Glutamatergic neuron (in vitro differentiated cells): ENCODE measurements at places on chromosomes 13 and 19.

DNA sequence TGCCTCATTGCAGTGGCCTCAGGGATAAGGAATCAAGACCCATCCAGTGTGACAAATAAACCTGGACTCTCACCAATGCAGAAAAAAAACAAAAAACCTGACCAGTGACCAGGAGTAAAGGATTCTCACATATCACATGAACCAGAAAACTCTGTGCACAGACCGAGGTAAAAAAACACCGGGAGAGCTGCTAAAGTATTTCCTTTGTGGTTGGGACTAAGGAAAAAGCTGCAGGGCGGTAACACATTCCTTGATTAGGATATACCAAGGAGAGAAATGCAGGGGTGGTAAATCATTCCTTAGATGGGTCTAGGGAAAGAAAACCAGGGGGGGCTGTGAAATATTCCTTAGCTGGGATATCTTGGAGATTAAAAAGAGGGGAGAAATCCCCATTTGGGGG lies 64.8 kb upstream of the ZNF85 start:
- no peak for DNase-seq

DNA sequence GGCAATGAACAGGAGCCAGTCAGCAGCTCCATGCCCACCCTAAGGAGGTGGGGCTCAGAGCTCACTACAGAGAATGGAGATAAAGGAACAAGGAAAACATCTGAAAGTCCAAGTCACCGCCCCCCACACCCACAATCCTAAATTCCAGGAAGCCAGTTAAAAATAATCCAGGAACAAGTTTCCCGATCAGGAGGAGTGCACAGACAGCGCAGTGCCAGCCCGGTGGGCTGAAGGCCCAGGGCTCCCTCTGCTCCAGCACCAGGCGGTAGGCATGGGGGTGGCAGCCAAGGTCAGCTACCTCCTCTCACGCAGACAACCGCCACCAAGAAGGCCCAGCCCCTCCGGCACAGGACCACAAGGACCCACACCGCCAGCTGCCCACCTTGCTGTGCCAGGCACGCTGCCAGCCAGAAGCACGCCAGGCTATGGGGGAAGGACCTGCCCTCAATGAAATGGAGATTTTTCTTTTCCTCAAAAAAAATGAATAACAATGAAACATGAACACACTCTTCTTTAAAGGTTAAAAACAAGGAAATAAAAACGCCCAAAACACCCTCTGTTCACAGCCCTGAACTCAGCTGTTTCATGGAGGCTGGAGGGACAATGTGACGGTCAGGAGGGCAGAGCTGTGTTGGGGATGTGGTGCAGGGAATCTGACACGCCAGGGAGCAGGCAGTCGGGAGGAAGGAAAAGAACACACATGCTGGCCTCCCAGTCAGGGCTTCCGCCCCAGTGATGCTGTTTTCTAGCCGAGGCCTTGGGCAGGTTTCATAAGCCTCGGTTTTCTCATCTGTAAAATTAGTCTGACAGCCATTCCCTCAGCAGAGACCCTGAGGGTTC lies 11.0 kb downstream of the STK24 start:
- no peak for DNase-seq

GRCh38 chr19:29741776-29742175 lies 26.7 kb upstream of the C19orf12 start:
- no peak for DNase-seq

- no peak for DNase-seq
Observed at GRCh38 chr19:35975608-35976214, 19.3 kb upstream of the SDHAF1 start.

DNA sequence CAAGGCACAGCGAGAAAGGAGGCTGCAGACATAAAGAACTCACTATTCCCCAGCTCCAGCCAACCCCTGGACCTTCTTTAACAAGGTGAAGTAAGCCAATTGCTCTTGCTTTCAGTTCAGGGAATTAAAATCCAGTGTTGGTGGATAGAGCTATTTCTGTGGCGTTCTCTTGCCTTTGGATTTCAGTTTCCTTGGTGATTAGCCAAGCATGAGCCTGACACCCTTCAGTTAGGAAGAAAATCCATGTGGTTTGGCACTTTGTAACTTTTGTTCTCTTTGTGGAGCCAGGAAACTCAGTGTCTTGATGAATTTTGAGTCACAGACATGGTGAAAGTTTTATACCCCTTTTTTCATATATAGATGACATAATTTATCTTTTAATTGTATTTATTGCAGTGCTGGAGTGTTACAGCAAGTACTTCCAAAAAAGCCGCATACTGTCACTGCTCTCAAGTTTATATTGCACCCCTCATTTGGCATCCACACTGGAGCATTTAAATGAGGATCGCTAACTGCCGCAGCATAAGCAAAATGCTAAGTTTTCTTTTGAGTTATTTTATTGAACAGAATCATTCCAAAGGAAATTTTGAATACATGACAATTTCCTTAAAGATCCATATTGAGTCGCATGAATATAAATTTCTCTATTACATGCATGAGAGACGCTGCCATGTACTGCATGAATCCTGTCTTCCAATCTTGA lies 406.8 kb downstream of the MYO16 start:
- no peak for DNase-seq

DNA sequence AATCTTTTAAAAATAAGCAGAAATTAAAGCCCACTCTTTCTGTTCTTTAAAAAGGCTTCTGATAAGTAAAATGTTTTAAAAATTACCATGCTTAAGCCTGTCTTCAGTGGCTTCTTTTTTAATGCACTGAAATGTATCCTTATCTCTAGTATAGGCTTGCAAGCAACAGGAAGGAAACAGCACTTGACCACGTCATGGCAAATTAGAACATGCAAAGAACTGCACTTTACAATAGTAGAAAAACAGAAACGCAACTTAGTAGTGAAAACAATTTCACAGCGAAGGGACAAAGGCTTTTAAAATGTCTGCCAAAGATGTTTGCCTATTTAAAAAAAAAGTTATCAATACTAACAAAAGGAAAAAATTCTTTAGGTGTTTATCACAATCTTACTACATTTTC lies 36.3 kb downstream of the ELF1 start:
- no peak for DNase-seq

DNA sequence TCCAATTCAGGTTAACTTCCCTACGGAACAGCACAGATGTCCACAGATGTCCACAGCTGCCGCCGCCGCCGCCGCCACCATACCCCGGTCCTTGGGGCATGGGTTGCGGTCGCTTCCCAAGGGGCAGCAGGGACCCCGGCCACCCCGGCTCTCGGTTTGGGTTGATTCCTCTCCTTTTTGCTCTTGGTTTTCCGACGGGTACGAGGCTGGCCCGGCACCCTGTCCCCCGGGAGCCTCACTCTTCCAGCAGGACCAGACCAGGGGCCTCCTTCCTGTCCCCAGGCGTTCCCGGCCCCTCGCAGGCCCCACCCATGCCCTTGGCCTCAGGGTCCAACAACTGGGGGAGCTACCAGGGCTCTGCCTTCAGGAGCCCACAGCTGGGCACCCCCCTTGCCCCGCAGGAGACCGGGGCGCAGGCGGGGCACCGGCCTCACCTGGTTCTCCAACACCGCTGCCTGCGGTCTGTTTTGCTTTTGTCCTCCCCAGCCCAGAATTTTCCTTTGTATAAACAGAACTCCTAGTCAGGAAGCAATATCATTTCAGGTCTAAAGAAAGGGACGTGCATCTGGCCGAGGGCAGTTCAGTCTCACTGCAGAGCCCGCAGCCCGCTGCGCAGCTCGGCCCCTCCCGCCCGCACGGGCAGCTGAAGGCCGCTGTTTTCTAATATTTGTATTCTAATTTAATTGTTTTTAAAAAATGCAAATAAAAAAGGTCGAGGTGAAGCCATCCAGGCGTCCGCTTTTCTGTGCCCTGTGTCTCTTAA lies 27.9 kb downstream of the ZBTB7A start:
- DNase-seq: peak; percentile 57

- no peak for DNase-seq
Observed at GRCh38 chr13:43373400-43373799, 350.0 kb downstream of the DNAJC15 start.

- DNase-seq: no peak
Observed at GRCh38 chr19:47741544-47742140, 3.7 kb upstream of the NOP53 start.

DNA sequence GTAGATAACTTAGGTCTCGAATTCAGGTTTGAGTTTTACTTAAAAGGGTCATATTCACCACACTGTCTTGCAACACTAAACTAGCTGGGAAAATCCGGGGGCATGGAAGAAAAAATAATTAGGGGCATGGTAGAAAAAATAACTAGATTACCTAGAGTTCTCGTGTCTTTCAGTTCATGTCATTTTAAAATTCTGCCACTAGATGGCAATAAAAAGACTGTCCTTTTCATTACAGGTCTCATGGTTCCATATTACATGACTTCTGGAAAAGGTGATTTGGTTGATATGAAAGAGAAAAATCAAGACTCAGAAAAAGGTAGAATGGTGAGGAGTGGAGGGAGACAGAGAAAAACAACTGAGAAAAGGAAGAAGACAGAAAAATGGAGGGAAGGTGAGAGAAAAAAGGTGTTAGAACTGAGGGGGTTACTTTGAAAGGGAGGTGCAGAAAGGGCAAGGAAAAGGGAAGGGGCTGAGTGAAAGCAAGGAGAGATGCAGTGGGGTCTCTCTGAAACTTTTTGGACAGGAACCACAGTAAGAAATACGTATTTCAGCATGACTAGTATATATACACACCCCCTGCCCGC lies 299.0 kb downstream of the KLF12 start:
- DNase-seq: no peak

DNA sequence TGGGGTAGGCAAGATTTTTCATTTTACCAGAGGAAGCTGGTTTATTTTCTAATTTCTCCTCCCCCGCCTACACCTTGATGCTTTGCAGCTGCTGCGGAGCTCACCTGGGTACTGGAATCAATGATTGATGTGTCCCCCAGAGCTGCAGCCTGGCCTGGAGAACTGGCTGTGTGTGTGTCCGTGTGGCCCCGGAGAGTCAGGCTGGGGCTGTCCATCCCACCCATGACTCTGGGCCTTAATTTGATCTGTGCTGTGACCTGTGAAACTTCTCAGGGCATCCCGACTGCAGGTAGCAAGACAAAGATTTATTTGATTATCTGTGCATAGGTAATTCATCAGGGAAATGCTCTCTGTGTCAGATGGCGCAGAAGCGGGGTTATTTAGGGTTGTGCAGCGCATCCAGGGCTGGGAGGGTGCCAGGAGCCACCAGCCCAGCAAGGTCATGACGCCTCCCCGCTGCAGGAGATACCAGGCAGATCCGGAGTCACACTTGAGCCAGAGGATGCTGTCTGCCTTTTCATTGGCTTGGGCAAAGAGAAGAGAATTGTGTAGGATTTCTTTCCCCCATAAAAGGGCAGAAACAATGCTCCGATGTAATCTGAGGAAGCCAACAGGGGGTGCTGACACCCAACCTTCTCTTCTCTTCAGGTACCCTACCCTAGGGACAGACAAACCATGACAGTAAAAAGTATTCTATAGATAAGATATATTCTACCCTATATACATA lies 346.6 kb downstream of the TSHZ3 start:
- no peak for DNase-seq

- peak; percentile 44 for DNase-seq
Observed at GRCh38 chr13:49220036-49220855, at the start of gene MLNR. TSS of gene MLNR (plus strand) at chr13:49220338. CDS start at chr13:49220338, 0 bp downstream.

GRCh38 chr19:56253737-56254136 lies 18.8 kb upstream of the EDDM13 start:
- no peak for DNase-seq

DNA sequence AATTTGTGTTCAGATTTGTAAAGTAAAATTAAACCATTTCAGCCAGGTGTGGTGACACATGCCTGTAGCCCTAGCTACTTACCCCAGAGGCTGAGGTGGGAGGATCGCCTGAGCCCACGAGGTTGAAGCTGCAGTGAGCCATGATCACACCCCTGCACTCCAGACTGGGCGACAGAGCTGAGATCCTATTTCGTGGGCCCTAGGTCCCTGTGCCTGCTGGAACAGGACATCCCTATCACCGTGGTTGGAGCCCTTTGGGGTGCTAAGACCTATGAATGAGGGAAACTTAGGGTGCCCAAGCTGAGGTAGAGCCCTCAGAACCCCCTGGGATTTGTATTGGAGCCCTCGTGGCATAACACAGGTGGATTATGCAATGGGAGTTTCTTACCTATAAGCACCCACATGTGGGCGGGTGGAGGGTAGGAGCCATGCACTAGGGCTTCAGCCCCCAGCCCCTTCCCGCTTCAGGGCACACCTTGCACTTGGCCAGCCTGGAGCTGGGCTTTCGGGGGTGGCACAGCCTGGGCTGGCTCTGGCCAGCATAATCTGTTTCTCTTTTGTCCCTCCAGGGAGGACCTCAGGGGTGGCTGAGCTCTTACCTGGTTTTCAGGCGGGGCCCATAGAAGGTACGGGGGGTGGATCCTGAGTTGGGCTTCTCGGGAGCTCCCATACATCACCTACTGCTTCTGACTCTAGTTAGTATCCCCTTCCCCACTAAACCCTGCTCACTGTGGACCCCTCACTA lies 7.2 kb upstream of the USF2 start:
- no peak for DNase-seq

- no peak for DNase-seq
Observed at GRCh38 chr19:47110521-47111005, 3.0 kb downstream of the ZC3H4 start.

DNA sequence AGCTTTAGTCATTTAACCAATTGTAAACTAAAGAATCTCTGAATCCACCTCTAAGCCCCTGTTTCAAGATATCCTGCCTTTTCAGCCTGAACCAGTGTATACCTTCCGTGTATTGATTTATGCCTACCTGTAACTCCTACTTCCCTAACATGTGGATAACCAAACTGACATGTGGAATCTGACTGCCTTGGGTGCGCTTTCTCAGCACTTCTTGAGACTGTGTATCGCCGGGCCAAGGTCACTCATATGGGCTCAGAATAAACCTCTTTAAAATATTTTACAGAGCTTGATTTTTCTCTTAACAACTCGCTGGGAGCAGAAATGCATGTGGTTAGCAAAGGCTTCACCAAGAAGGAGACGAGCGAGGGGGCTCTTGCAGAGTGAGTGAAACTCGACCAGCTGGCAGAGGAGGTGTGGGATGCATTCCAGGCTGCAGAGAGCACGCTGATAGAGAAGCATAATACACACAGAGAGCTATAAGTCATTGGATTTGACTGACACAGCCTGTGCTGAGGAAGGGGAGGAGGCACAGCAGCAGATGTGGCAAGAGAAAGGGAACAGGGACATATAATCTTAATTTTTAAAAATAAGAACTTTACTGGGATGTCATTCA lies 268.2 kb upstream of the MAB21L1 start:
- no peak for DNase-seq

GRCh38 chr19:51803967-51804366 lies 9.0 kb downstream of the FPR3 start:
- DNase-seq: no peak

GRCh38 chr19:13102666-13103580 lies at the start of gene LYL1:
TSS of gene LYL1 (minus strand) at chr19:13102858. CDS start at chr19:13101171, 1,687 bp downstream.
- peak; percentile 59 for DNase-seq

GRCh38 chr19:10820173-10820572 lies 15.8 kb downstream of the TMED1 start:
- DNase-seq: no peak

DNA sequence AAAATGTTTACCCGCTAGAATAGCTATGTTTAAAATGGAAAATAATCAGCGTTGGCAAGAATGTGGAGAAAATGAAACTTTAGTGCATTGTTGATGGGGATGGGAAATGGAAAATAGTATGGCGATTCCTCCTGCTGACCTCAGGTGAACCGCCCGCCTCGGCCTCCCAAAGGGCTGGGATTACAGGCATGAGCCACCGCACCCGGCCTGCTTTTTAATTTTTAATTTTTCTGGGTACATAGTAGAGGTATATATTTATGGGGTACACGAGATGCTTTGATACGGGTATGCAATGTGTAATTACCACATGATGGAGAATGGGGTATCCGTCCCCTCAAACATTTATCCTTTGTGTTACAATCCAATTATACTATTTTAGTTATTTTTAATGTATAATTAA lies 7.3 kb upstream of the NLRP8 start:
- DNase-seq: no peak

GRCh38 chr13:113842336-113843062 lies 21.4 kb downstream of the GAS6 start:
- DNase-seq: no peak

- no peak for DNase-seq
Observed at GRCh38 chr13:39956036-39956435, 300.6 kb downstream of the COG6 start.
